Skin of body (tissue), 3 donors: ENCODE measurements at places on chromosomes 13 and 19. TPM values are rescaled to one million over a fixed set of nuclear protein-coding genes. Genes with fewer than 3 reads are reported as not detected.

The TYK2 gene
- 63.6 TPM for total RNA-seq

The PTH2 gene
- total RNA-seq = not detected

The ZNF544 gene
- 31.3 TPM for total RNA-seq

The ITPKC gene
- total RNA-seq = 29.8 TPM

The FGF14 gene
- 1.6 TPM for total RNA-seq

The TFDP1 gene
- 38.9 TPM for total RNA-seq

The IGFL1 gene
- 0.69 TPM for total RNA-seq

The KLF12 gene
- total RNA-seq = 17.6 TPM

The ZNF418 gene
- total RNA-seq = 8.6 TPM

The DMKN gene
- 456 TPM for total RNA-seq

The FCGBP gene
- 17.7 TPM for total RNA-seq

The ZNF560 gene
- 0.49 TPM for total RNA-seq

The JOSD2 gene
- total RNA-seq = 8.1 TPM

The PGLYRP2 gene
- 1.1 TPM for total RNA-seq

The TM9SF2 gene
- total RNA-seq = 102 TPM

The PALM3 gene
- 0.10 TPM for total RNA-seq

The SERTM1 gene
- total RNA-seq = 0.20 TPM

The COLGALT1 gene
- total RNA-seq = 40.6 TPM

The PRODH2 gene
- not detected for total RNA-seq

The FGF22 gene
- 1.4 TPM for total RNA-seq

The SLC8A2 gene
- total RNA-seq = 0.39 TPM

The C19orf67 gene
- total RNA-seq = not detected

The TUBA3C gene
- total RNA-seq = not detected

The KIR2DL3 gene
- total RNA-seq = not detected

The LILRB4 gene
- 0.49 TPM for total RNA-seq

The CLEC17A gene
- total RNA-seq = 0.10 TPM

The ATP1A3 gene
- not detected for total RNA-seq

The KLHL1 gene
- 0.10 TPM for total RNA-seq

The COG3 gene
- total RNA-seq = 40.9 TPM

The PSG2 gene
- total RNA-seq = not detected
